ENCODE measurements at places on chromosomes 1 and 21.

DNA sequence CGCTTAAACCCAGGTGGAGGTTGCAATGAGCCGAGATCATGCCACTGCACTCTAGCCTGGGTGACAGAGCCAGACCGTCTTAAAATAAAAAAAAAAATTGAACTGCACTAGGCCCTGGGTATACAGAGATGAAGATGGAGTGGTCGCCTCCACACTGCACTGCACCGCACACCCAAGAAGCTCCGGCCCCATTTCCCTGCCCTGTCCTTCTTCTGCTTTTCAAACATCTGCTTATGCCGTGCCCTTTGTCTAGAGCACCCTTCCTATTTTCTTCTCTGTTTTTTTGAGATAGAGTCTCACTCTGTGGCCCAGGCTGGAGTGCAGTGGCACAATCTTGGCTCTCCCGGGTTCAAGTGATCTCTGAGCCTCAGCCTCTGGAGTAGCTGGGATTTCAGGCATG lies 17.4 kb downstream of the IQGAP3 start:
- DNase-seq: no peak

GRCh38 chr1:204443871-204444581 lies 32.4 kb upstream of the PPP1R15B start:
- DNase-seq: no peak

DNA sequence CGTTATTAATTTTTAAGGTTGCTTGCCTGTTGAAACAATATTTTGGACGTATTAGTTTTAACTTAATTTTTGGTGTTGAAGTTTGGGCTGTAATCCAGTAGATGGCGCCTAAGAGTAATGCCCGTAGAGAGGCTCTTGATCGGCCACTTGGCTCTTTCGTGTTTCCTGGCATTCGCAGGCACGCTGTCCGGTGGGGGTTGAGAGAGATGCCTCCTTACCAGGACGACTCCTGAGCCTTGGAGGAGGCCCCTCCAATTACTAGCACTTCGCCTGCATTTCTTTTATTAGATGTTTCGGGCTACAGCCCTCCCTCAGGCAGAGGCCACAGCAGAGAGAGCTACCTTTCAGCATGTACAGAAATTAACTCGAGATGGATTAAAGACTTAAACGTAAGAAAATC lies 12.0 kb downstream of the OR2M4 start:
- peak; percentile 43 for DNase-seq

DNA sequence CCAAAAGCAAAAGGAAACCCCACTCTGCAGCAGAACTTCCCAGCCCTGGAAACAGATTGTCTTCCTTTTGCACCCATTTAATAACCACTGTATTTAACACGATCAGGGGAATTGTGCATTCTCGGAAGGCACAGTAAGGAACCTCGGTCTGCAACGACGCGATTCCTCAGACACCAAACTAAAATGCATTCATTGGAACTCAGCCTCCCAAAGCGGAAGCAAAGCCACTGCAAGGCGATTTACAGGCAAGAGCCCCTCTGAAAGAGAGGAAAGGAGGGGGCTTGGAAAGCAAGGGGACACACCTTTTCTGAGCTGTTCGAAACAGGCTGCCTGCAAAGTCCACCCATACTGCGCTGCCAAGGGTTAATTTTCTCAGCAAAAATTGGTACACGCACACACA lies 297.7 kb downstream of the OMA1 start:
- no peak for DNase-seq

GRCh38 chr1:199909137-199909536 lies 118.4 kb upstream of the NR5A2 start:
- no peak for DNase-seq

DNA sequence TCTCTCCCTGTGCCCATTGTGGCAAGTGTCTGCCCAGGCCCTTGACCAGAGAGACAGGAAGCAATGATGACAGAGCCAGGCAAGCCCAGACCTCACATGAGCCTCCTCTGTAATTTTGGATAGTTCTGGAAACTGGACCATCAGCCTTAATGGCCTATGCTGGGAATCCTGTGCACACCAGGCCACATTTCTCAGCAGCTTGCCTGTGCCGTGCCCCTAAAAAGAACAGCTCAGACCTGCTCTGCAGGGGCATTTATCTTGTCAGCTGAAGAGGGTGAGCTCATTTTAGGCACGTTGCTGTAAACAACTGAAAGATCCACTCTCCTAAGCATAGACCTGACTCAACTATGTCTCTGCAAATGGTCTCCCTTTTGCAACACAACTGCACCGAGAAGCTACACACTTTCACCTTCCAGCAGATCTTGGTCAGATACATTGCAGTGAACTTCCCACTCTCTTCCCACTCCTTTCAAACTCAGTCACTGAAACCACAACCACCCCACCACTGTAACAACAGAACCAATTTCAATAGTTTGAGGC lies 53.5 kb upstream of the BACH1 start:
- DNase-seq: peak; percentile 93

DNA sequence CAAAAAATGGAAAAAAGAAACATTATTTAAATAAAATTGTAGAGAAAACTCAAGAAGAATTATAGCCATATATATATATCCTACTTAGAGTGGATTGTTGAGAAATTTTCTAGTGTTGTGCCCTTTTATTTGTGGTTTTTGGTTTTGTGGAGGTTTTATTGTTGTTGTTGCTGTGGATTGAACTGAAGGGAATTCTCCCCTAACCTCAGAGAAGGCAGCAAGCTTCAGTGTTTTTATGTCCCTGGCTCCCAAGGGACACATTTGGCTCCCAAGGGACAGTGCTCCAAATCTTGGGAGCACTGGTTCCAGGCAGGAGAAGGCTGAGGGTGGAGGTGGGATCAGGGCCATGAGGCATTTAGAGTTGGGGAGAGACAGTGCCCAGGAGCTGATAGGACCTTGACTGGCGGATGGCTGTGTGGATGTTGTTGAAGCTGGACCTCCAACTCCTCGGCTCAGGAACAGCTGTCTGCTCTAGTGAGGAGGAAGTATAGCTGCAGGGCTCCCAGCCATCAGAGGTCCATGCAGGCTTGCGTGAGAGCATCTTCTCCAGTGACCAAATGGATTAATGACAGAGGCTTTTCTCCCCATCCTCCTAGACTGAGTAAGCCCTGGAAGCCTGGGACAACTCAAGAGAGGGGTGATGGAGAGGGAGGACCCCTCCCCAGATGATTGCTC lies 100.5 kb downstream of the TEX35 start:
- no peak for DNase-seq

- peak; percentile 83 for DNase-seq
Measured at GRCh38 chr1:35544976-35545375, 12.2 kb downstream of the KIAA0319L start.

DNA sequence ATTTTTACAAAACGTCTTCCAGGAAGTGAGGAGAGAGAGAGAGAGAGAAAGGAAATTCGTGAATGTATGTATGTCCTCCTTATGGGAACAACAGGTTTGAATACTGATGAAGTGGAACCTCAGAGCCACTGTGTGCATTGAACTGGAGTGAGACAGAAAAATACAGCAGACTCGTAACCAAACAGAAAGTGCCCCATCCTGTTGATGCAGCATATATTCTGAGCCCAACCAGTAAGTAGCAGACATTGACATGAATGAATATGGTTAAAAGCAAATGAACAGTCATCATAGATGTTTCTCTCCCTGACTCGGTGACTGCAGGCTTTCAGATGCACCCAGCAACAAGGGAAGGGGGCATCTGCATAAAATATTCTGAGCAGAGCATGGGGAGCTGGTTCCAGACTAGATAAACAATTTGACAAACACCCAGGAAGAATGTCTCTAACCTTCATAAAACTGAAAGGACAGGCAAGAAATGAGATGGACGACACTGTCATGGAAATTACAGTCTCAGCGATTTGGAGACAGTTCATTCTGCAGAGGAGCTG lies 471.0 kb upstream of the PBX1 start:
- no peak for DNase-seq

GRCh38 chr21:17406202-17406601 lies 106.6 kb upstream of the CXADR start:
- DNase-seq: no peak

GRCh38 chr1:66323958-66324625 lies 209.9 kb upstream of the SGIP1 start:
- DNase-seq: no peak

DNA sequence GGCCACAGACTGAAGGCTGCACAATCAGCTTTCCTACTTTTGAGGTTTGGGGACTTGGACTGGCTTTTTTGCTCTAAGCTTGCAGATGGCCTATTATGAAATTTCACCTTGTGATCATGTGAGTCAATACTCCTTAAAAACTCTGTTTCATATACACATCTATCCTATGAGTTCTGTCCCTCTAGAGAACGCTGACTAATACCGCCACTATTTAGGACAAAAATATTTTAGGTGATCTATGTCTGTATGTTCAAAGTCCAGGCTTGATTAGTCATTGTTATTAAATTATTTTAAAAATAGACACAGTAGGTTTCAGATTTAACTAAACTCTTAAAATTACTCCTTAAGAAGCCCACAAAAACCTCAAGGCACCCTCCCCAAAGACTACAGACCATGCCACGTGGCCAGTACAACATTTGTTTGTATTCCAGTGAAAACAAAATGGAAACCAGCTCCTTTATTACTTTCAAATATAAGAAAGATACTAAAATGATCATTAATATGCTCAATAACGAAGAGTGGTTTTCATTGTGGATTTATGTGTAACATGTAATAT lies 63.1 kb downstream of the TMPRSS15 start:
- no peak for DNase-seq

DNA sequence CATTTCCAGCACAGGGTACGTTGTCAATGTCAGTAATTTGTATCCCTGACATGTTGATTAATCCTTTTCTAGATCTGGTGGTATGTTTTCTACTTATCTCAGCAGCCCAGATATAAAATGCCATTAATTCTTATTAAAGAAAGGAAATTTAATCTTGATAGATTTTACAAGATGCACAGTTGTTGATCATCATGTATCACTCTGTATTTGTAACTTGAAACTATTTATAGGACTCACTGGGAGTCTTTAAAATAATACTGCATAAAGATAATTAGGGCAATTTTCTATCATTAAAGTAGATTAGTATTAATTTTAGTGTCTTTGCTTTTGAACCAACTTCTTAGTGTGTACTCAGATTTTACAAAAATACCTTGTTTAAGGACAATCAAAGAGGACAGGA lies 84.9 kb downstream of the GREM2 start:
- no peak for DNase-seq

DNA sequence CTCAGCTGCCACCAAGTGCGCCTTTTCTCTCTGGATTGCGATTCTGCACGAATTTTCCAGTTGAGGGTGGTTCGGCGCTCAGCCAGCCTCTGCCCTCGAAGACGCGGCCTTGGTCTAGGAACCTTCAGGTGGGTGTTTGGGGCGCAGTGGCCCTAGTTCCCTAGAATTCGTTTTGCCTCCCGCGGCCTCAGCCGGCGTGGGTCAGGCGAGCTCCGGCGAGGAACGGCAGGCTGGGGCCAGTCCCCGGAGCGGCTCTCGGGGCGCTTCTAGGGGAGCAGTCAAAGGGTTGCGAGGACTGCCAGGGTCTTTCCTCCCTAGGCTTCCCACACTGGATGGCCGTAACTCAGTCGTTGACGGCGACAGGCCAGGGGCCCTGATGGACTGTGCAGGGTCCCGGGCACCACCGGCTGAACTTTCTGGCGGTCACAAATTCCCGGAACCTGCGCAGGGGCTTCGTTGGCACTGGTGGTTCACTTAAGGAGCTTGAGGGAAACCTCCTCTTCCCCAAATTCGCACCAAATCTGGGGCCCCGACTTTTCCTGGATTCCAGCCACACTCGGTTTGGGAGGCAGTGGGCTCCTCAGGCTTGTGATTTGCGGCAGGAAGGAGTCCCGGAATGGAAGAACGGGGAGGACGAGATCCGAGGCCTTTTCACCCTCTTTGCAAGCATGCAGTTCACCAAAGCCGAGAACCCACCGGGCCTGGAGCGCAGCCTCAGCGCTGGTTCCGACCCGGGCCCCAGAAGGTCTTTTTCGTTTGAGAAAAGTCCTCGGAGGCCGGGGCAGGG lies 1.2 kb downstream of the DMBX1 start:
- no peak for DNase-seq

DNA sequence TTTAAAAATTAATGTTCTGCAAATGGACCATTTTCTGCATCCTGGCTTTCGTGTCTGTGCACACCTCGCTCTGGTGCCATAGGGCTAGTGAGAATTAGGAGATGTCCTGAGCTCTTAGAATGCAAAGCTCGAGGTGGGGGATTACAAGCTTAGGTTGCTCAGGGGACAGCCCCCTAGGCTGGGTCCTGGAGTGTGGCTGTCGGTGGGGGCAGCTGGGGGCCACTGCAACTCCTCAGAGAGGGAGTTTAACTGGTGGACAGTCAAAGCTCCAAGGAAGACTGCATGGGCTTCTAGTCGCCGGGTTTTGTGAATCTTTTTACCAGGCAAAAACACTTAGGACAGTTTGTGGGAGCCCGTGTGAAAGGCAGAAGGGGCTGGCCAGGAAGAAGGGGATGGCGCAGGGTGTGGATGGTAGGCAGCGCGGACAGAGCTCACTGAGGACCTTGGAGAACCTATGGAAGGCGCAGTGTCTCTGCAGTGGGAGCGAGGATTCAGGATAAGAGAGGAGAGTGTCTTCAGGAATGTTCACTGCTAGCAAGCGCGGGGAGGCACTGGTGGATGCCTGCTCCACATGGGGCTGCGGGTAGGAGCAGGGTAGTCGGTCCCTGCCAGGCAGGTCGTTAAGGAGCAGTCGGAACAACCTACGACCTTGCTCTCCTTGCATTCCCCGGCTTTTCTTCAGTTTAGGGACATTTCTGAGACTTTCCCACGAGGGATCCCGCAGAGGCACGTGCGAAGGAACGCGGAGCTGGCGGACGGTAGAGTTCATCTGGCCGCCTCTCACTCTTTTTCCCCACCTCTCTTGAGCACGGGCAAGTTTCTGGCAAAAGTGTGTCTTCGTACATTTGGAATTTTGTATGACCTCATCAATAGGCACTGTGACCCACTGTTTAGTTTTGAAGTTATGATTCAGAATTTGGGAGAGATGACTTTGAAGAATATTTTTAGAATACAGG lies 12.9 kb upstream of the KCNE1 start:
- peak; percentile 82 for DNase-seq
